ENCODE measurements at places on chromosomes 1 and 21.

- no peak for DNase-seq
Measured at GRCh38 chr21:33998402-33998801, 75.0 kb upstream of the MRPS6 start.

- no peak for DNase-seq
Measured at GRCh38 chr1:200850554-200850953, 22.2 kb upstream of the GPR25 start.

- DNase-seq, result no peak
Measured at GRCh38 chr1:103365860-103366569, 159.5 kb upstream of the RNPC3 start.

GRCh38 chr1:108075055-108075454 is 110.1 kb upstream of the VAV3 start:
- DNase-seq, result no peak

DNA sequence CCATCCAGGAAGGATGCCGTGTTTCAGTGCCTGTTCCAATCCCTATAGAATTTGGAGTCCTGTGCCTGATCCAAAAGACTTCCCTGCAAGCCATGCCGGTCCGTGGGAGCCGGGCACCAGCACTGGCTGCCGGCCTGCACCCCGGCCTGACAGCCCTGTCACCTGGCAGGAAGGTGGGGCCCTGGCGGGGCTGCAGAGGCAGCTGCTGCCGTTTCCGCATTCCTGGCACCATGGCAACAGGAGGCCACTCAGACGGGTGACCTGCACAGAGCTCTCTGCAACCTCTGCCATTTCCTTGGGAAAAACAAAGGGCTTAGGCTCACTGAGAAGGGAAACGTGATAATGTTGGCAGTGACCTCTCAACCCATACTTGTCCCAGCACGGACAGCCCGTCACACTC is 63.2 kb upstream of the TMEM51 start:
- no peak for DNase-seq

DNA sequence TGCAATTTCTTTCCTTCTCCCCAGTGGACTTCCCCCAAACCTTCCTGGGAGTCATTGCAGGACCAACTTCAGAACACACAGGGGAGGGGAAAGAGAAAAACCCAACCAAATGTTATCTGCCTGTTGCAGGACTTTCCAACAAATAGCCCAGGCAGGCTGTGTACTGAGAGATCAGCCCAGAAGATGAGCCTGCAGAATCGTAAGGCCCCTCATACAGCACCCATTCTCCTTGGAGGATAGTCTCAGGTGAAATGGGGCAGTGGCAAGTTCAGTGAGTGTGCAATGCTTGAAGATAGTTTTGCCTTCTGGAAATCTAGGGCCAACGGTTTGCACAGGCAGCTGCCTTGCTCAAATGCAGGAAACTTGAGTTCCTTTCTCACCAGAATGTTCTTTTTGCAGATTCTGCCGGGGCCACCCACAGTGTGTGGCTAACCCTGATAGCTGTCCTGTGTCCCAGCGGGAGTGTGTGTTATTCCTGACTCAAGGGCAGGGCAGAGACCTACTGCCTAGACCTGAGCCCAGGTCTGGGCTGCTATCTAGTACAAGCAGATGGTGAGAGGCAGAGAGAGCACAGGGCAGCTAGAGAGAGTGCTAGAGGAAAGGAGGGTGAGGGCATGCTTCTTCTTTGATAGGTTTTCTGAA is 48.8 kb downstream of the GADD45A start:
- no peak for DNase-seq

DNA sequence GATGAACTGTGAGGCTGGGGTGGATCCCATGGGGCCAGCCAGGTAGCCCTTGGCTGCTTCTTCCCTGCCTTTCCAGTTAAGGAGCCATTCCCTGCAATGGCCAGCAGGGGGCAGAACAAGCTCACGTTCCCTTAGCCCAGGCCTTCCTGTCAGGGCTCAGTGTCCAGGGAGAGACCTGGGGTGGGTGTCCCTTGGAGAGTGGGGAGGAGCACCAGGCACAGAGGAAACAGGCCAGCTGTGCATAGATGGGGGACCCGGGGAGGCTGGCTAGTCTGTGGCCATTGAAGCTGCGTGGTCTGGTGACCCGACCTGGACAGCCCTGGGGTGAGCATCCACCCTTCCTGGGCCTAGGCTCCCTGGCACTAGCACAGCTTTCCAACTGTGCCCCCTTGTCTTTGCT is 13.2 kb upstream of the EPS8L3 start:
- DNase-seq, result peak; percentile 46

DNA sequence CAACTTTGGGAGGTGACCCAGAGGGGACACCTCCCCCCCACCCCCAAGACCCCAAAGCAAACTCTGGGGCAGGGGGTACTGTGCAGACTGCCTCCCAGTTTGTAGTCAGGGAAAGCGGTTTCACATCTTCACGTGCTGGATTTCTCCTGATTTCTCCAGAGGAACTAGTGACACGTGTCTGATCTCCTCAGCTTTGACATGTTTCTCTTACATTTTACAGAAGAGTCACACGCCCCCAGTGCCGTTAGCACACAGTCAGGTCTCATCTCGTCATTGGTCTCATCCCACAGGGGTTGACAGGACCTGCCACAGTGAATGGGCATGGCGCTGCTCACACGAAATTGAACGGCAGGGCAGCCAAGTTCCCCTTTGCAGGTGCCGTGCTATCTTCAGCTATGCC is 11.8 kb downstream of the PDPN start:
- DNase-seq, result no peak

DNA sequence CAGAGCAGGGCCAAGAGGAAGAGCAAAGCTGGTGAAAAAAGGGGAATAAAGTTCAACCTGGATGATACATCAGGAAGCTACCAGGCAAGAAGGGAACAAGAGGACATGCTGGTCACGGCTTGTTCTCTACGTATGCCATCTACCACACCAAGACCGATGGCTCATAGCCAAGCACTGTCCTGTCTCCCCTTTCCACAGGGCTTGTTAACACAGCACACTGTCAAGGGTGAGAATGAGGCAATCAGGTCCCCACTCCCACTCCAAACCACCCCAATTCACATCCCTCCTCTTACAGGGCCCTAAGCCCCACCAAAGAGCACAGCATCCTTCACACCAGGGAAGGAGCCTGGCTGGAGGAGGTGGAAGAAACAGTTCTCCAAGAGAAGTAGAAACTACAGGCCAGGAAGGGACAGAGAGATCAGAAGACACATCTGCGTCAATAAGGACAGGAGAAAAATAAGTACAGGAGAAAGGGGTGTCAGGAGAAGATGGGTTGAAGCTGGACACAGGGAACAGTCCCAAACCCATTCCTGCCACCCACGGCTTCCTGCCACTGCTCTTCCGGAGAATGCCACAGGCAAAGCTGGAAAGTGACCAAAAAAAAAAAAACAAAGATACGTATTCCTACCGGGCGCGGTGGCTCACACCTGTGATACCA is 923 bp upstream of the SHC1 start:
- DNase-seq, result no peak

DNA sequence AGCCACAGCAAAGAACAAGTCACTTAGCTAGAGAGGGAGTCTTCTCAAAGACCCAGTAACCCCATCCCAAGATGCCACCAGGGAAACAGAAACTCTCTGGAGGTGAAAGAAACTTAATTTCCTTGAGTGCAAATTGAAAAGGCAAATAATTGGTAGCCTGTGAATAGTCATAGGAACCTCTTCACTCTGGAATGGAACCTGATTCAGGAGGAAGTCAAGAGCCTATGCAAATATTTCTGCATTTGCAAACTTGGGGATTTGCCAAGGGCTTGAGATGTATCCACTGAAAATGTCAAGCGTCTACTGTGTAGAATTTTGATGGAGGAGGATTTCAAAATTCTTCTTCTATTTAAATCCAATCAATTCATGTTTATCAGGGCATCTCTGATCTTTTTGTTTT is 5.7 kb downstream of the HIVEP3 start:
- no peak for DNase-seq

- DNase-seq, result no peak
Measured at GRCh38 chr1:193634470-193634869, 448.1 kb upstream of the B3GALT2 start.

DNA sequence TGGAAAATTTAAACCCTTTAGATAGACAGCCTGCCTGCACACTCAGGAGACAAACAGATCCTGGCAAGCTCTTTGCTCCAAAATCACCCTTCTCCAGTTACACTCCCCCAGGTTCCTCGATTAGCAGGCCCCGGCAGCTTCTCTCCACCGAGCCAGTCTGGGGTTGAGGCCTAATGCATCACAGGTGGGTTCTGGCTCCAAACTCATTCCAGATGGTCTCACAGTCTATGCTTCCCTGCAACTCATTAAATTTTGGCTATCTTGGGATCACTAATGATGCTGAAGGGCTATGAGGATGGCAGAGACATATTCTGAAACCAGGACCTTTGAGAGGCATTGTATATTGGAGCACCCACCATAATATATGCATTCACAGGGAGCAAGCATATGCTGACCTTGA is 559.8 kb upstream of the USP24 start:
- DNase-seq, result no peak

- DNase-seq, result no peak
Measured at GRCh38 chr1:204170494-204171155, 4.5 kb upstream of the REN start.

- DNase-seq, result no peak
Measured at GRCh38 chr1:242585616-242586359, 61.3 kb upstream of the PLD5 start.

GRCh38 chr1:93716941-93717368 is 35.3 kb upstream of the BCAR3 start:
- no peak for DNase-seq

DNA sequence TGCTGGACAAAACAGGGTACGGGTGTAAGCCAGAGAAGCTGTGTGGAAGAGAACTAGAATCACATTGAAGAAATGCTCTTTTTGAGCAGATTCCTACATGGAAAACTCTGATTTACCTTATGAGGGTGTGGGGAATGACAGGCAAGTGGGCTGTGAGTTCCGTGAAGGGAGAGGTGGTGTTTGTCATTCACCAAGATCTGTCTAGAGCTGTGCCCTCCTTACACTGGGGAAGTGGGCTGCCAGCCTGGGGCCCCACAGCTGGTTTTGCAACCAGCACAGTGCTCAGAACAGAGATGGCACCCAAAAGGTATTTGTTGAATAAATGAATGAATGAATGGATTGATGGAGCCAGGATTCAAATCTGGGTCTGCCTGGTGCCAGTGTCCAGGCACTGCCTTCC is 10.4 kb downstream of the RCAN1 start:
- no peak for DNase-seq

DNA sequence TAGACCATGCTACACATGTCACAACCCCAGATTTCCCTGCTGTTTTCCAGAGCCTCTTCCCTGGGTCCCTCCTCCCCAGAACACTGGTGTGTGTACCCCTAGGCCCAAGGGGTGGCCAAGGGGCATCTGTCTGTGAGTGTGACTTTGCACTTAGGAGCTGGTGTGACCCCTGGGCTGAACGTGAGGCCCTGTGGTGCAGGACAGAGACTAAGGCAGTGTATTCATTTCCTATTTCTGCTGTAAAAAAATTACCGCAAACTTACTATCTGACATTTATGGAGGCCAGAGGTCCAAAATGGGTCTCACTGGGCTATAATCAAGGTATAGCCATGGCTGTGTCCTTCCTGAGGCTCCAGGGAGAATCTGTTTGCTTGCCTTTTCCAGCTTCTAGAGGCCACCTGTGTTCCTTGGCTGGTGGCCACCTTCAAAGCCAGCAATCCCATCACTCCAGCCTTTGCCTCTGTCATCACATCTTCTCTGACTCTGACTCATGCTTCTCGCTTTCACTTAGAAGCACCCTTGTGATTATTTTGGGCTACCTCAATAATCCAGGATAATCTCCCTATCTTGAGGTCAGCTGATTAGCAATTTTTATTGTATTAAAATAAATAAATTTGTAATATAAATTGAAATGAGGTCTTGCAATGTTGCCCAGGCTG is 24.0 kb upstream of the ELOA start:
- no peak for DNase-seq

- no peak for DNase-seq
Measured at GRCh38 chr1:15959827-15960446, 16.0 kb downstream of the ZBTB17 start.

DNA sequence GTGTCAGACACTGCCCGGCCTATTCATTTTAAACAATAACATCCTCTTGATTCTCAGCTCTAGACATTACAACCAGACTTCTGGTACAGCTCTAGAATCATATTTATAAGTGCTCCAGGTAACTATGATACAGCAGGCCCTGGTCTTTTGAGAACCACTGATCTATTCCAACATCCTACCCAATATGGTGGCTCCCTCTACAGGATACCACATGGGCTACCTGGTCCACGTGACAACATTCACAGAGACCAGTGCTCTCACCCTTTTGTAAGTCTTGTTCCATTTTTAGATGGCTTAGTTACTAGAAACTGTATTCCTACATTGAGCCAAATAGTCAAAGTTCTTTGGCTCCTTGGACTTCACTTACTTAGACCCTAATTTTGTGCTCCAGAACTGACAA is 102.9 kb downstream of the PTPN14 start:
- DNase-seq, result no peak

GRCh38 chr1:245248231-245248731 is 93.5 kb downstream of the KIF26B start:
- DNase-seq, result no peak

GRCh38 chr1:217188280-217189237 is 442.3 kb downstream of the GPATCH2 start:
- no peak for DNase-seq

DNA sequence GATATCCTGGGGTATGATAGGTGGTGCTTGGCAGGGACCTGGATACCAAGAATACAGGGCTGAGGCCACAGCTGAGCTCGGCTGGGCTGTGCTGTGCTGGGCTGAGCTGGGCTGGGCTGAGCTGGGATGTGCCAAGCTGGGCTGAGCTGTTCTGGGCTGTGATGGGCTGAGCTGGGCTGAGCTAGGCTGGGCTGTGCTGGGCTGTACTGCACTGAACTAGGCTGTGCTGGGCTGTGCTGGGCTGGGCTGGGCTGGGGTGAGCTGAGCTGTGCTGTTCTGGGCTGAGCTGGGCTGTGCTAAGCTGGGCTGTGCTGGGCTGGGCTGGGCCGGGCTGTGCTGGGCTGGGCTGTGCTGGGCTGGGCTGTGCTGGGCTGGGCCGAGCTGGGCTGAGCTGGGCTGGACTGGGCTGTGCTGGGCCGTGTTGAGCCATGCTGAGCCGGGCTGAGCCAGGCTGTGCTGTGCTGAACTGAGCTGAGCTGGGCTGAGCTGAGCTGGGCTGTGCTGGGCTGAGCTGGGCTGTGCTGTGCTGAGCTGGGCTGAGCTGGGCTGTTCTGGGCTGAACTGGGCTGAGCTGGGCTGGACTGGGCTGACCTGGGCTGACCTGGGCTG is 94.7 kb upstream of the ACTRT2 start:
- DNase-seq, result no peak

- DNase-seq, result no peak
Measured at GRCh38 chr1:9278585-9279153, 14.0 kb upstream of the SPSB1 start.

DNA sequence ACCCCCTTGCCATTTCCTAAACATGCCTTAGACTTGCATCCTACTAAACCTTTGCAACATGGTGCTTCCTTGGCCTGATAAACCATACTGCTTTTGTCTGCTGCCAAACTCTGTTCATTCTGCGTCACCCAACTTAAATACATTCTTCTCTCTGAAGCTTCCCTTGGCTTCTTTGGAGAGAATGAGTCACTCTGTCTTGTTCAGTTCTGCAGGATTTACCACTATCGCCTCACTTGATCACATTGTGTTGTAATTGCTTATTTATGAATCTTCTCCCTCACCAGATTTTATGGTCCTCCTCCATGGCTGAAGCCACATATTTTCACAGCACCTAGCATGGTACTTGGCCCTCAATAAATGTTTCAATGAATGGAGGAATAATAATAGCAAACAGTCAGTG is 21.7 kb upstream of the TUT4 start:
- no peak for DNase-seq
